ENCODE measurements at places on chromosomes 7 and 10.

- no peak for DNase-seq
These were observed 57.3 kb upstream of the APBB1IP start for GRCh38 chr10:26380815-26381214.

- DNase-seq, result no peak
These were observed 206.9 kb downstream of the PTEN start for GRCh38 chr10:88070080-88070880.

DNA sequence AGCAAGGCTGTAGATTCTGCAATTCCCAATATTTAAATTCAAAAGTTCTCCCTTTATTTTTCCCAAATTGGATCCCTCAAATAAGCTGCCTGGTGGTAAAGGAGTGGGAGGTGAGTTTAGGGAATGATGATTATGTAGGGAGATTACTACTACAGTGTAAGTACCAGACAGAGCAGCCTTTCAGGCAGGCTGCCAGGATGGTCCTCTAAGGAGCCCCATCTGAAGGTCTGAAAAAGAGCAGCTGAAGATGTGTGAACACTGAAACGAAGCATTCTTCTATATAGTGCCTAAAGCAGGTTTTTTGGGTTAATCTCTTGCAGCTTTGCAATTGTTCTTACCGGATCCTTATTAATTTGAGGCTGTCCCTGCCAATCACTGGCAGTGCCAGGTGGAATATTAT is 84.7 kb downstream of the CREB5 start:
- no peak for DNase-seq

DNA sequence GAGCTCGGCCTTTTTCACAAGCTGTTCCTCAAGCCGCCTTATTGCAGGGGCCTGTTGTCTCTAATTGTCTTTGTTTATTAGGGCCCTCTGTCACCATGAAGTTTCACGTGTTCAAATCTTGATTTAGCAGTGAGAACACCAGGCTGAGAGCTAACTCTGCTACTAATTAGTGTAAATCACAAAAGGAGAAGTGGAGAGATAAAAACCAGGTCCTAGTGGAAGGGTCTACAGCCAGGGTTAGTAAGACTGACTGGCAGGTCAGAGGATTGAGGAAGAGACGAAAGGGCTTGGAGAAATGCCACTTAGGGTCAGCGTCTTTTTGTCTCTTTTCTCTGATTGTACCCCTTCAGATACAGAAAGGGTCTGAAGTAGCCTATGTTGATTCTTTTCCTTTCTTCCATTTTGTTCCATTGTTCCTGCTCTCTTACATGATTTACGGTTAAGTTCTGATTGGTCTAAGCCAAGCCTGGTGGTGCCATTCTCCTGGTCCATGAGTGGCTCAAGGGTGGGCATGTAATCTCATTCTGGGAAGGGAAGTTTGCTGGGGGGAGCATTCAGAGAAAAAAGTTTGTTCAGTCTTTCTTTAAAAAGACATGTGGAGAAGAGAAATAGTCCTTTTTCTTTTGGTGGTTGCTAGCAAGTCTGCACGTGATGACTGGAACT is 21.3 kb downstream of the SSMEM1 start:
- DNase-seq, result no peak

- DNase-seq, result no peak
These were observed 543.6 kb downstream of the SDK1 start for GRCh38 chr7:3844540-3845151.

DNA sequence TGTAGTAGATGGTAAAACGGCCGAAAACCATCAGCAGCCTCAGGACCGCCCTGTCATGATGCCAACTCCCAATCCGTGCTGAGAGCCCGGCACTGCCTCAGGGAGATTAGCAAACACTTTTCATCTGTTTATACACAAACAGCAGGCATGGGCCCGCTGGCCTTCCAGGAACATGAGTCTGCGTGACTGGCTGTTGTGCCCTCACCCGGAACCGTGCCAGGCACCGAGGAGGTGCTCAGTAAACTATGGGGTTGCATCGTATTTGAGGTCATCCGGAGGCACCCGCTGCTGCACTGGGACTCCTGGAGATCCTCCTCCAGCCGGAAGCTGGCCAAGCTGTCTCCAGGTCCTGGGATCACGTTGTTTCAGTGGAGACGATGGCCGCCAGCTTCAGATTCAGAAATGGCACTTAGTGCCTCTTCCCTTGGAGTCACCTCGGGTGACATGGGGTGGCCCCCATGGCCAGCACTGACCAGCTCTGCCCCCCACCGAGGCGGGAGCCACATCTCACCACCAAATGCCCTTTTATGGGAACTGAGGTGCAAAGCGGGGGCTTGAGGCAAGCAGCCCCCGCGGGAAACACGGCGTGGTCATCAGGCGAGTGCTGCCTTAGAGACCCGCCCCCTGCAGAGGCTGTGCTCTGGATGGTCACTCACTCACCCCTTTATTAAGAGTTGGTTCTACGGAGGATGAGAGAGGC is 585.9 kb downstream of the PTPRN2 start:
- DNase-seq, result no peak

DNA sequence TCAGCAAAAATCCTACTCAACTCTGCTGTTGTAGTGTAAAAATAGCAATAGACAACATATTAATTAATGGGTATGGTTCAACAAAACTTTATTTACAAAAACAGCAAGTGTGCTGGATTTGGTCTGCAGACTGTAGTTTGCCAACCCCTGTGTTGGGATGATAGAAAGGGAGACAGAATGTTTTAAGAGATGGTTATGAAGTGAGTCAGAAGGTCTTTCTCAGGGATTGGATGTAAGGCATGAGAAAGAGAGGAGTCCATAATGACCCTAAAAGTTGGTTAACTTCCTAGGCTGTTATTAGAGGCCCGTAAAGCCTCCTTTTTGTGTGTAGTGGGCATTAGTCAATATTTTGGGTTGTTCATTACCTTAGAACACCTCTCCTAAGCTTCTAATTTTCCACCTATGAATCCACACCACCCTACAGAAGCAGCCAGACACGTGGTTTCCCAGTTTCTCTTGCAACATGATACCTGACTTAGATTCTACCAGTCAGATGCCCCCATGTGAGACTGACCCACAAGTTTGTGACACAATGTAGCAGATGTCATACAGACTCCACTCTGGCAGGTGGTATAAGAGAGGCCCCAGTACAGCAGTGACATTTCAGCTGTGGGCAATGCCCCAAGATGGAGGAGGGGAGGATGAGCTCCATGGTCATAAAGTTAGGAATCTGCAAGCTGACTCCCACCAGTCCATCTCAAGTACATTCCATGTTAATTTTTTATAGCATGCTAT is 1015.6 kb downstream of the KCNMA1 start:
- DNase-seq, result no peak

- no peak for DNase-seq
These were observed 34.2 kb downstream of the CAMK2B start for GRCh38 chr7:44291066-44291732.

DNA sequence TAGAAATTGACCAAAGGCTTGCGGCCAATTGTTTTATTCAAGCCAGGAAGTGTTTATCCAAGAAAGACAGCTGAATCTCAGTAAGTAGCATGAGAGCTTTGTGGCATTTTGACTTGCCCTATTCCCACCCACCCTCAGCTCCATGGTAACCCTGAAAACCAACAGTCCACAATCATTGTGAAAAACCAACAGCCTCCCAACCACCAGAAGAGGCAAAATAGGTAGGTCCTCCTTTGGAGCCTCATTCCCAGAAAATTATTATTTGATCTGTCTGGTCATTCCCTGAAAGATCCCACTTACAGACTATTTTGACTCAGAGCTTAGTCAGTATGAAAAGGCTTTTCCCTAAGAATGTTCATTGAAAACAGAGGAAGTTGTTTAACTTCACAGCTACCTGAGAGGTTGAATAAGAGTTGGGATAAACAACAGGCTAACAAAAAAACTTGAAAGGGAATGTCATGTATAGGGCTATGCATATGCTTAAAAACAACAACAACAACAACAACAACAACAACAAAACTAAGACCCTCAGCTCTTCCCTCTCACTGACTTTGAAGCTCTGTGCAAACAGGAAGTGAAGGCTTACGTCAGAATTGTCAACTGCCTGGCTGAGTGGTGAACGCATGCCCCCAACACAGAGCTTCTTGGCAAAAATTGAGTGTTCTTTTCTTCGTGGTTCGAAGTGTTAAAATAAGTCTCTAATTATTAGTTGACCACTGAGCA is 11.2 kb downstream of the KPNA7 start:
- no peak for DNase-seq

DNA sequence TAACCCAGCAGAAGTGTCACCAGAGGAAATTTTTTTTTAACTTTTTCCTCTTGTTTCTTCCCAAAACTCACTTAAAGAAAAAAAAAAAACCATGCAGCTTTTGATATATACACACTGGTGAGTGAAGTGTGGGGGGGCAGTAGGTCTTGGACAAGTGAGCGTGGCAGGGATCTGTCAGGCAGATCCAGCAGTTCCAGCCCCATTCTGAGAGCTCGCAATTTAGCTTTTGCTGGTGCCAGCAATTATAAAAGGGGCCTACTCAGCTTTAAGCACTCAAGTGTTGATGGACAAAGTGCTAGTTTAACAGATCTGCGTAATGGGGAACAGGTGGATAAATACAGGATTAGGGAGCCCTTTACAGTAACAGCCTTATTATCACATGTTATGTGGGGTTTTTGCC is 619.2 kb upstream of the GALNT17 start:
- DNase-seq, result no peak

DNA sequence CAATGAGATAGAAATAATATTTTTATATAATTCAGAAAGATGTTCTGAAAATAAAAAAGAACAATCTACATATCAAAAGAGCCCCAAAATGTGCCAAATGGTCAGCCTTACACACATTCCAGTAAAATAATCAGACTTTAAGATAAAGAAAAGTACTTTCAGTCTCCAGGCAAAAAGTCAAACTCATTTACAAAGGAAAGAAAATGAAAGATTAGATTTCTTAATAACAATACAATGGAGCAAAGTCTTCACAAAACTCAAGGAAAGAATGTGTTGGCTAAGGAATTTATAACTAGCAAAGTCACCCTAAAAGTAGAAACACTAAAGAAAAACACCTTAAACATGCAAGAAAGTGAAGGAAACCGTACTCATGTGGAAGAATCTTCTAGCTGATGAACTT is 16.6 kb downstream of the RTKN2 start:
- DNase-seq, result no peak

DNA sequence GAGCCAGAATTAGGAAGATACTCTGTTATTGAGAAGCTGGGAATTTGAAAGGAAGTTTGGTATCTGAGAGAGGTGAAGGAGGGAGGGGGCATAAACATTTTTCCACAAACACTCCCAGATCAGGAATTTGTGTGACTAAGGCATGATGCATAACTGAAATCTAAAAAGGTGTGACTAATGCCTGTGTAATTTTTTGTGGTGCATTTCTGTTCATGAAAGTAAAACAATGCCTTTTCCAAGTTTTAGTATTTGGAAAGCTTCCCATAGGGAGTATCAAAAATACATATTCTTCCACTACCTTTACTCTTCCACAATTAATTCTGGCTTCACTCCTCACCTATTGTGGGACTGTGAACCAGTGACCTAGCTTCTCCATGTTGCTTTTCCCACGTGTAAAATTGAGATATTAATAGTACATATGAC is 56.4 kb upstream of the CAV2 start:
- DNase-seq, result no peak

DNA sequence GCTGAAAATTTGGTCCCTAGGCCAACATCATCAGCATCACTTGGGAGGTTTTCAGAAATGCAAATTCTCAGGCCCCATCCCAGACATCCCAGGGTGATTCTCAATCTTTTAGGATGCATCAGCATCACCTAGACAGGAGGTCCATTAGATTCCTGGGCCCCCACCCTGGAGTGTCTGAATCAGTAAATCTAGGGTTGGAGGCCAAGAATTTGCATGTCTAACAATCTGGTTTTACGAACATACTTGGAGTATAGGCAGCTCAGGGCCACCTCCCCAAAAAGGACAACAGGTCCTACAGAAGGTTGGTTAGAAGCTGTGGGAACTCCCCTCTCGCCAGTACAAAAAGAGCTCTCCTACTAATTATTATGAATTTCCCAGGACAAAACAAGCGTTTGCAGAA is 15.5 kb downstream of the ZC3HAV1 start:
- no peak for DNase-seq

DNA sequence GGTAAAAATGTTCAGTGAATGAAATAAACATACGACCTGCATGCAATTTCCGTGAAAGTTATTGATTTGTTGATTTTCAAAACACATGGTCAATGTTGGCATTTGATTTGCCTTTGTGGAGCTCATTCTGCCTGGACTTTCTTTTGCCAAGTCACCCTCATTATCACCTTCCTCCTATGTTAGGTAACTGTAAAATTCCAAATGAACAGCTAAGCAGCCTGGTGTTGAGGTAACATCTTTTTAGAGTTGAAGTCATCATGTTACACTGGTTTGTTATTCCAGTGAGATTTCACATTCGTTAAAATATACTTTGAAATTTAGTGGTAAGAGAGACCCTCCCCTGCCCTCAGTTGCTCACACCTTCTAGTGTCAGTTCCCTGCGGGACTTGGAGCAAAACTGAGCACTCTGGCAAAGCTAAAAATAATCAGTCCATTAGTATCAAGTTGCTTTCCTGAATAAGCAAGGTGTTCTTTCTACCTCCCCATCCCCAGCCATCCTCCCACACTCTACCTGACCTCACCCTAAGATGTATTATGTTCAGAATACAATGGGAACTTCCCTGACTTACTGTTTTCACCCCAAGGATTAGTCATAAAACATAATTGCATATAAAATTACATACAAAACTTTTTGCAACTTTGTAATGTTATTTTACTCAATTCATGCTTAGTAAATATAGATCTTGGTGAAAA is 283.3 kb upstream of the SEMA3A start:
- no peak for DNase-seq

DNA sequence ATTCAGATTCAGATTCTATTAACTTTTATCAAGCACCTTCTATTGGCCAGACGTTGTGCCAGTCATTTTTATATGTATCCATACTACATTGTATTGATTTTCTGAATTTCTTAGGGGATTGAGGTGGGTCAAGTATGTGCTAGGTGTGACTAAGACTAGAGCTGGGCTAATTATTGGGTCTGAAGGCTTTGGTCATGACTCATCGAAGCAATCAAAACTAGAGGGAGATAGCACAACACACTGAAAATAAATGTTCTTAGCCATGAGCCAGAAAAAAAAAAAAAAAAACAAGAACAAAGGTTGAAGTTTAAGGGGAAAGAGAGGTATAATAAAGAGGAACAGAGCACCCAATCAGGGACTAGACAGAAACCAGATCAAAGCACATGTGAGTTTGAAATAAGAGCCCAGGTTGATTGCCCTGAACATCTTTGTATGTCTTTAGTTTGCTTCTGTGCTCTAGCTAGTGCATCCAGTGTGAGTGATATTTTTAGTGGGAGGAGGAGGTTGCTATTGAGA is 171.6 kb upstream of the FOXP2 start:
- no peak for DNase-seq

GRCh38 chr10:14478604-14479003 is 147.9 kb upstream of the FRMD4A start:
- DNase-seq, result no peak

- no peak for DNase-seq
These were observed 114.1 kb upstream of the CARD11 start for GRCh38 chr7:3157566-3158287.

- no peak for DNase-seq
These were observed 520.0 kb downstream of the CNTNAP2 start for GRCh38 chr7:146636581-146636980.

All from stimulated activated CD8-positive, alpha-beta memory T cell treated with anti-CD3 and anti-CD28 coated beads, Interleukin-7, amount 100 ng/mL, for 48 hours (primary cell).